NCI-H748 treated with DMSO at 0.1 percent for 48 hours (cell line): ENCODE measurements at places on chromosomes 3 and 15.

- DNase-seq: no peak
These were observed 129.9 kb downstream of the VGLL4 start for GRCh38 chr3:11513817-11514135.

- DNase-seq: peak; percentile 47
These were observed 1.0 kb upstream of the RYR3 start for GRCh38 chr15:33309602-33310276.

DNA sequence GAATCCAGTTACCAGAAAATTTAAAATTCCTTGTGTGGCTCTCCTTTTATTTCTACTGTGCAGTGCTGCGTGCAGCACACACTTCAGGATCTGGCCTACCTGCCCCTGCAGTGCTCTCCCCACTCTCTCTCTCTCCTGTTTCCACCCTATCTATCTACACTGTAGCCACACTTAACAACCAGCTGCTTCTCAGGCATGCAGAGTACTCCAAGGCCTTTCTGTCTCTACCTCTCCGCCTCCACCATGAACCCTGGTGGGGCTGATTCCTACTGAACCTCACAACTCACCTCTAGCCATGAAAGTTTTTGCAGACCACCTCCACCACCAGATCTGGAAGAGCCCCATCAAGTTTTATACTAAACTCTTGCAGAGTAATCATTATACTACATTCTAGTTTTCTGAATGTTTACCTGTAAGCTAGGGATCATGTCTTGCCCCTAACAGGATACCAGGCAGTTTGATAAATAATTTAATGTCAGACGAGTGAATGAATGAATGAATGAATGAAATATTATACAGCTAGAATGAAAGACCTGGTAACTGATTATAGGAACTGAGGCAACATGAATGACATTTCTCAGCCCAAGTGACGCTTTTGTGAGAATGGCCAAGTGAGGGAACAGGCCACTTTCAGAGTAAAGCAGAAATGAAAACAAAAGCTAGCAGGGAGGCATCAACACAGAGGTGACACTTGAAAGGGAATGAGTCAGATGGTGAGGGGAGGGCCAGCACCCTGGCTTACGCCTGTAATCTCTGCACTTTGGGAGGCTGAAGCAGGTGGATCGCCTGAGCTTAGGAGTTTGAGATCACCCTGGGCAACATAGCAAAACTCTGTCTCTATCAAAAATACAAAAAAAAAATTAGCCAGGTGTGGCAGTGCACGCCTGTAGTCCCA is 363.5 kb downstream of the FOXP1 start:
- DNase-seq: no peak

GRCh38 chr3:56238299-56238698 is 230.0 kb downstream of the ERC2 start:
- no peak for DNase-seq

DNA sequence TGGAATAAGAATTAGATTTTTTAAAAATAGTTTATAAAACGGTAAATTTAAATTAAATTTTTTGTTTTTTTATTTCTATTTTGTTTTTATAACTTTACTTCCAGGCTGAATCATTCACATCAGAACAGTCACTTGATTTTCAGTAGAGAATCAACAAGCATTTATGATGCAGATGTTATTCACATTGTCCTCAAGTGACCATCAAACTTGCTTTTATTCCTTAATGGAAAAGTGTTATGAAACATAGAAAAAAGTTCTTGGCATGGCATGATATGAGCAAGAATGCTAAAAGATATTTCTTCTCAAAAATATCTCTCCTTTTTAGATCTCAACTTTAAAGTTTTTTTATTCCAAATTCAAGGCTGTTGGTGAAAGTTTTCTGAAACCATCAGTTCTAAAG is 70.9 kb upstream of the TGFBR2 start:
- no peak for DNase-seq

- no peak for DNase-seq
These were observed 47.9 kb upstream of the ITGA11 start for GRCh38 chr15:68479870-68480269.

- no peak for DNase-seq
These were observed 170.3 kb downstream of the NSMCE3 start for GRCh38 chr15:29099131-29099880.

DNA sequence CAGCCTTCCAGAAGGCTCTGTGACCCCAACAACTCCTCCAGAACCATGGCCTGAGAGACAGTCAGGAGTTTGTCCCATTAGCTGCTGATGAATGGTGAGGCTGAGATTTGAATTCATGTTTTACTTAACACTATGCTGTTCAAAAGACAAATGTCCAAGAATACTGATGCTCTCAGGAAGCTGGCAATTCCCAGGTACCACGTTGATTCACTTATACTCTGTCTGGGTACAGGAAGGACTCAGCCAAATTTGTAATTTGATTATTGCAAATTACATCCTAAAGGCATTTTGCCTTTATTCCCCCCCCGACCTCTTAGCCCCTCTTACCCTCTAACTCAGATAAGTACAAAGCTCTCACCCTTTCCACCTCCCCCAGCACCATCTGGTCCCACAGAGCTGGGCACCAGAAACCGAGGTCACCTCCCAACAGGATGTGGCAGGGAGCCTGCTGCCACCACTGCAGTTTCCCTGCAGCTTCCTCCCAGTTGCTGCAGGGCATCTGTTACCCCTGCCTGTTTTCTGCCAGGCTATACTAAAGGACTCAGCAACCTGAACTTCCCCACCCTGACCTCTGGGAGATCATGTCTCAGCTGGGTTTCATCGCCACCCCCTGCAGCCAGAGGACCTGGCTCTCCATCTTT is 33.6 kb downstream of the EAF1 start:
- no peak for DNase-seq

- no peak for DNase-seq
These were observed 117.0 kb downstream of the MBNL1 start for GRCh38 chr3:152385761-152386160.

GRCh38 chr15:94099574-94099960 is 131.8 kb upstream of the MCTP2 start:
- no peak for DNase-seq

DNA sequence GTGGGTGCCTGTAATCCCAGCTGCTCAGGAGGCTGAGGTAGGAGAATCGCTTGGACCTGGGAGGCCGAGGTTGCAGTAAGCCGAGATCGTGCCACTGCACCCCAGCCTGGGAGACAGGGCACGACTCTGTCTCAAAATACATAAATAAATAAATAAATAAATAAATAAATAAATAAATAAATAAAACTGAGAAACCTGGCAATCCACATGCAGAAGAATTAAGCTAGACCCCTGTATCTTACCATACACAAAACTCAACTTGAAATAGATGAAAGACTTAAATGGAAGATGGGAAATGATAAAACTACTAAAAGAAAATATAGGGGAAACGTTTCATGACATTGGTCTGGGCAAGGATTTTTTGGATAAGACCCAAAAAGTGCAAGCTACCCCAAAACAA is 58.0 kb downstream of the ATP13A4 start:
- no peak for DNase-seq

DNA sequence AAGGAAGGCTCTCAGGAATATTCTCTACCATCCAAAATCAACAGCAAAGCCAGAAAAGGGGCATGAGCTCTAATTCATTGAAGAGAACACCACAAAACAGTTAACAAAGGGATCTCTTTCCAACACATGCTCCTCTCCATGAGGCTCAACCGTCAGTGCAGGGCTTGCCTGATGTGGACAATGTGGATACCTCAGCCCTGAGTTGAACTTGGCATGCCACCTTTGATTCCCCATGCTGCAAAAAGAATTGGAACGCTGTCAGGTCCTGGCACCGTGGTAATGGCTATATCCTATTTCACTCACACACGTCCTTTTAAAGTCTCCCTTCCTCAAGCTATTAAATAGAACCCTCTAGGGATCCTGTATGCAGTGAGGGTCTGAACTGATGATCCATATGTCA is 30.7 kb upstream of the IP6K2 start:
- DNase-seq: no peak

- no peak for DNase-seq
These were observed 359.2 kb upstream of the PROK2 start for GRCh38 chr3:72143966-72144717.
